ENCODE measurements at places on chromosomes 2 and 18.

DNA sequence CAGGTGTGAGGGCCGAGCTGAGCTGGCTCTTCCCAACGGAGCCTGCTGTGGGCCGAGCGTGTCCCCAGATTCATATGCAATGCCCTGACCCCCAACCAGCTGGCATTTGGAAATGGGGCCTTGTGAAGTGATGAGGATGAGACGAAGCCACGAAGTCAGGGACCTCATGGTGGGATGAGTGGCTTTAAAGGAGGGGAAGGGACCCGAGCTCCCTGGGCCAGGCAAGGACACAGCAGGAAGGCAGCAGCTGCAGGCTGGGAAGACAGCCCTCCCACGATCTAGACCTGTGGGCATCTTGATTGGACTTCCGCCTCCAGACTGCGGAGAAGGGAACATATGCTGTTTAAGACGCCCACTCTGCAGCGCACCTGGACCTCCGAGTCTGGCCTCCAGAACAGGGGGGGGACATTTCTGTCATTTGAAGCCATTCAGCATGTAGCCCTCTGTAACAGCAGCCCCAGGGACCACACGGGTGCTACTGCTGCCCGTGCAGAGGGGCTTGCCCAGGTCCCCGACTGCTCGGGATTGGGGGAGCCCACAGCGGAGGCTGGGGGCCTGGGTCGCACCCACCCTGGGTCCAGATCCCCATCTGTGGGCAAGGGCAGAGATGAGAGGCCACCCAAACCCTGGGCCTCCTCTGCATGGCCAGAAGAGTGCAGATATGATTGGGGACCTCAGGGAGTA, 27.2 kb downstream of the KIF1A start:
- no peak for DNase-seq

DNA sequence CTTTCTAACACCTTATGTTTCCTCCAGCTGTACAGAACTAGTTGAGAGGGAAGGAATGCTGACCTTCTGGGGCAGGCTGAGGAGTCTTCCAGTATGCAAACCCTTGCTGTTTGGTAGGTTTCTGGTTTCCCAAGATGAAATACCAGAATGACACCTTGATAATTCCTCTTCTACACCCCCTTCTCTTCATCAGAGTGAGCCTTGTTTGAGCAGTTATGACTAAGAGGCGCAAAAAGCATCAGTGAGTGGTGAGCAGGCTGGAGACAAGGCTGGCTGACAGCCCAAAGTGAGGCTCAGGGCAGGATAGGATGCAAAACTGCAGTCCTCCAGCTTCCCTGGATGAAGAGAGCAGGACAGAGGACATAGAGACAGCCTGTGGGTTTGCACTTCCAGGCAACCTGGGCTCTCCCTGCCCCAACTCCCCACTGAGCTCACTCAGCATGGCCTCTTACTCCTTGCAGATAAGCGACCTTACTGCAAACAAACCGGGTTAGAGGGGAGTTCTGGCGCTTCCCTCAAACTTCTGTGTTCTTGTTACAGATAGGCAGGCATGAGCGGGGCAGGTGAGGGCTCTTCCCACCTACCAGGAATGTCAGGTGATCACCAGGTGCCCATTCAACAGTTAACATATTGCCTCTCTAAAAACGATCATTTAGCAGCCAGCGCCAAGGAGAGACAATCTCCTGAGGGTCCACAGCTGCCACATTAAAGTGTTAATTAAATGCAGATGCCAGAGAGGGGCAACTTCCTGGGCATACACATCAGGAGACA, 5.4 kb downstream of the MPPE1 start:
- DNase-seq: peak; percentile 56

- no peak for DNase-seq
Measured at GRCh38 chr2:201358684-201359083, 1.5 kb upstream of the FLACC1 start.

DNA sequence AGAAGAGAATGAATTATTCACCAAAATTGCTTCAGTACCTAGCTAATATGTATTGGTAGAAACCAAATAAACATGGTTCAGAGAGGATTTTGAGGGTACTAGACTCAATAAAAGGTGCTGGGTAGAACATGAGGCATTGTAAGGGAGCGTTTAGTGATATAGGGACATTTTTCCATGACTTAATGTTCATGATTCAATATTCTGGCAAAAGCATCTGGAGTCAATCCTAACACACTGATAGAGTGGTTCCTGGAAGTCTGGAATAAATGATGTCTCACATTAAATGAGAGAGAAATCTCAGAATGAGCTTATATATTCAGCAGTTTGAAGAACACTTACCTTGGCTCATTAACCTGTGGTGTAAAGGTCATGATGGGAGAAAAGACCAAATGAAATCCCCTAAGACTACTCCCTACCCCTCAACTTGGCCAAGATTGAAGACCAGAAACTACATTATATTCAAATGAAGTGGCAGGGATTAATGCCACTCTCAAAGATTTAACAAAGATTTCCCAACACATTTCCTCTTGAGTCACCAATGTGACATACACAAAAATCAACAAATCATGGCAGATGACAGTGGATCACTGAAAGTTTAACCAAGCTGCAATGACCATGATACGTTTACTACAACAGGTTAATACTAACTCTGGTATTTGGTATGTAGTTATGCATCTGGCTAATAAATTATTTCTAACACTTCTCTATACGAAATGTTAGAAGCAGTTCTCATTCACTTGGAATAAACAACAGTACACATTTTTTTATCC, 309.5 kb downstream of the SATB2 start:
- no peak for DNase-seq

DNA sequence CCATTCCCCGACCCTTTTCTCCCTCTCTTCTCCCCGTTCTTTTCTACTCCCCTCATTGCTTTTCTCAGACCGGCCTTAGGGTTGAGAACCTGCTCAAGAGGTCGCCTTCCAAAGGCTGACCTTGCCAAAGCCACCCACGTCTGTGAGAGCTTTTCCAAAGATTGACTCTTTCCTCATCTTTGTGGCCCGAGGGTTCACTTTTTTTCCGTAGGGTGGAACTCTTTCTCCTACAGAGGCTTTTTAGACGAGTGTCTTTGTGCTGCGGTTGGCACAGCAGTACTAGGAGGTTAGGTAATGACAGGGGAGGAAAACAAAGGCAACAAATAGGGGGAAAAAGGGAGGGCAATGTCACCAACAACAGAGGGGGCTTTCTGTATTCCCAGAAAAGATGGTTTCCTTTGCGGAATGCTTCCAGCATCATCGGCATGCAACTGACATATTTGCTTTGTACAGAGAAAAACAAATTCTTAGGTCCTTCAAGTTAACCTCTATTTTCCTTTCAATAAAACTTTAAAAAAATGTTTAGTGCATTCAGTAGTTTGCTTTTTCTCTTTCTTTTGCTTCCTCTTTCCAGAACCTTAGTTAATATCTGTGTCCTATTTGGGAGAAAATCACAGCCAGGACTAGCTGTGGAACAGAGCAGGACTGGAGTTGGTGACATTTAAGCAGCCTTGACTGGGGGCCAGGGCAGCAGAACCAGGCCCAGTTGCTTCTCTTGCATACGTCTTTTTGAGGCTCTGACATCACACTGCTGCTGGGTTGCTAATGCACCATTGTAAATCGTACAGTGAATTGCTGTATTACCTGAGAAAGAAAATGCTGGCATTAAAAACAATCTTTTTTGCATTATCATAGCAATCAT, 188.1 kb upstream of the FANCL start:
- DNase-seq: no peak

DNA sequence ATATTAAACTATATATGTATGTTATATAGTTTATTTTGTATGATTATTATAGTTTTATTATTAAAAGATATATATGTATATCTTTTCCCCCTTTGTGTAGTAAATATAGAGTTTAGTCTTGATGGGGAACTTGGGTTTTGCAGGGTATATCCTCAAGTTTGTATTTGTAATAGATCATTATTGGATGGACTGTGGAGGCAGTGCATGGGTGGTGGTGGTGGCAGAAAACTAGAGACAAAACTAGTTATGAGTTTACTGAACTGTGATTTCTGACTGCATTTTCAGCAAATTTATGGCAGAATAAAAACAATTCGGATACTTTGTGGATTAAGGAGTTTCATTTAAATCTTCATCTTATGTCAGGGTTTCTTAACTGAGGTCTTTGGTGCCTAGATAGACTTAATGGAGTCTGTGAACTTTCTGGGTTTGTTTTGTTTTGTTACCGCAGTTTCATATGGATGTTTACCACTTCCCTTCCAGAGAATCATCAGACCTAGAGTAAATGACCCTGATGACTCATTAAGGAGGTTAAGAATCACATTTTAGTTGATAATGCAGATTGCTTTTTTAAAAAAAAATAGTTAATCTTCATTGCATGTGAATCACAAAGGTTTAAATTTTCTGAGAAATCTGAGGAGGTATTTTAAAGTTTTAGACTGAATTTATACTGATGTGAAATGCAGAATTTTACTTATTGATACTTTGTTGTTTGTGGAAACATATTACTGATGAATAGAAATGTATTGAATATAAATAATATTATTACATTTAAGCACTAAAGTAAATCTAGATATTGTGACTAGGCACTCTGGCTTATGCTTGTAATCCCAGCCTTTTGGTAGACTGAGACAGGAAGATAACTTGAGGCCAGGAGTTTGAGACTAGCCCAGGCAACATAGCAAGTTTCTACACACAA, 14.5 kb downstream of the EPC2 start:
- DNase-seq: no peak

DNA sequence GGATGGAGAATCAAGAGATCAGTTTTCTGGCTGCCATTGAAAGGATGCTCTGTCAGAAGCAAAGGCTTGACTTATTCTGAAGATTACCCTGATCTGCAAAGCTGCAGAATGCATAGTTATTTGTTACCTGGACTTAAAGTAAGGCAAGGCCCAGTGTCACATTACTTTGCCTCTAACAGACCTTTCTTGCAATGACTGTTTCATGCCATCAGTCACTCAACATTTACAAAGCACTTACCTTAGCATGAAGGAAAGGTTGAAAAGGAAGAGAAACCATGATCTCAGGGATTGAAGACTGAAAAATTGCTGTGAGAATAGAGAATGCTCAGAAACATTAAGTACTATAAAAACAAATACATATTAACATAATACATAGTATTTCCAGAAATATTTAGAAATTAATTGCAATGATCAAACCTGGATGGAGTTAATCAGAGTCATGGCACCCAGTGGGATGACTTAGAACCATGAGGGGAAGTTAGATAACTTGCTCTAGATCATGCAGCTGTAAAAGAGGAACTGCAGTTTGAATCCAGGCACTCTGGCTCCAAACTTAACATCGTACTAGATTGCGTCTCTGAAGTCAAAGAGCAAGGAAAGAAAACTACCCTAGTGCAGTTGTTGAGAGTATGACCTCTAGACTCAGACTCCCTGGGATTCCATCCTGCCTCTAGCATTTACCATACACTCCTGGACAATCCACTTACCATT, 26.5 kb upstream of the FAM117B start:
- no peak for DNase-seq

- DNase-seq: no peak
Measured at GRCh38 chr2:148982282-148982681, 56.2 kb upstream of the LYPD6B start.

DNA sequence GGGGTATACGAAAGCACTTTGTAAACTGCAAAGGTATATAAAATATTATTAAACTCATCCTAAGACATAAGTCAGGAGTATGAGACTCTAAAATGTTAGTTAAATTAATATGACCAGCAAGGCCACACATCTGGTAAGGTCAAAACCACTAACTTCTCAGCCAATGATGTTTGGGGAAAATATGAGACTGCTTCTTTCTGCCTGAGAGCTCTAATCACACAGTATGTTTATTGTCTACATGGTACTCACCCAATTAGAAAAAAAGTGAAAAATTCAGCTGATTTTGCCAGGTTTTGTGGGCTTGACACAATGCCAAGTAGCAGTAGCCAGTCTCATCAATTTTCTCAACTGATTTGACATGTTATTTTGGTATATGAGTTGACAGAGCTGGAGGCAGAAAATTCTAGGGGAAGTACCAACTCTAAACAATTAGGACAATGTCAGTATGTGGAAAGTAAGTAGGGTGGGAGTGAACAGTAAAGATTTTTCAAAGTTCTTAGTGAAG, 87.3 kb downstream of the ALK start:
- DNase-seq: no peak

DNA sequence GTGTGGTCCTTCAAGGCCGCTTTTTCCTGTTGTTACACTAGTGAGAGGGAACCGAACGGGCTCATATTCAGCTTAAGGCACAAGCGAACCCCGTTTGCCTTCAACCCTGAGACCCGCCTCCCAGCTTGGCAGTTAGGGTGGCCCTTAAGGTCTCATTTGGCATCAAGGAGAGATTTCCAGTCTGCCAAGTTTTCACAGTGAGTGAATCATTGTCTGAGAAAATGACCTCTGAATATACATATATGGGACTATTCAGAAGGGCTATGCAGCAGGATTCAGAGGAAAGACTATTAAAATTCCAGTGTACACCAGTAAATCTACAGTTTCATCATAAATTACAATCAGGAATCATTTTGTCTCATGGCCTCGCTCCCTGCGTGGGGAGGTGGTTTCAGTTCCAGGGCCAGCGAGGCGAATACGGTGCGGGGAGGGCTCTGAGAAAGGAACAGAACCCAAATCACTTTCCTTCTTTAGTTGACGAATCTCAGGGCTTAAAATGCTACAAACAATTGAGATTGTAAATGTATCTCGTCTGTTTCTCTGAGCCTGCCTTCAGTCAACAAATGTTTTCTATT, 231.4 kb downstream of the FAM210A start:
- DNase-seq: no peak

DNA sequence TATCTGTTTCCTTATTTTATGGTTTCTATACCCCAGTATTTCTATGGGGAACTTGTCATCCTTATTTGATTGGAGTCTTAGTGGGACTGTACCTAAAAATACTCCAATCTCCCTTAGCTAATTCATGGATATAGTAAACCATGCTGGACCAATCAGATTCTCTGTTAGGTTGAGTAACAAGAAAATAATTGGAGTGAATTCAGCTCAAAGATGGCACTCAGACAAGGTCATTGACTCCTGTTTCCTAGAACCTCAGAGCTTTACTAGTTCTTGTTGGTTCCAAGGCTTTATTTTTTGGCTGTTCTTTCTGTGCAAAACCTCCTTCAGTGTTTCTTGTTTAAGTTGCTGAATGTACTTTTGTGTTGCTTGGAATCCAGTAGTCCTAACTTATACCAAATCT, 31.9 kb upstream of the CPS1 start:
- DNase-seq: no peak

DNA sequence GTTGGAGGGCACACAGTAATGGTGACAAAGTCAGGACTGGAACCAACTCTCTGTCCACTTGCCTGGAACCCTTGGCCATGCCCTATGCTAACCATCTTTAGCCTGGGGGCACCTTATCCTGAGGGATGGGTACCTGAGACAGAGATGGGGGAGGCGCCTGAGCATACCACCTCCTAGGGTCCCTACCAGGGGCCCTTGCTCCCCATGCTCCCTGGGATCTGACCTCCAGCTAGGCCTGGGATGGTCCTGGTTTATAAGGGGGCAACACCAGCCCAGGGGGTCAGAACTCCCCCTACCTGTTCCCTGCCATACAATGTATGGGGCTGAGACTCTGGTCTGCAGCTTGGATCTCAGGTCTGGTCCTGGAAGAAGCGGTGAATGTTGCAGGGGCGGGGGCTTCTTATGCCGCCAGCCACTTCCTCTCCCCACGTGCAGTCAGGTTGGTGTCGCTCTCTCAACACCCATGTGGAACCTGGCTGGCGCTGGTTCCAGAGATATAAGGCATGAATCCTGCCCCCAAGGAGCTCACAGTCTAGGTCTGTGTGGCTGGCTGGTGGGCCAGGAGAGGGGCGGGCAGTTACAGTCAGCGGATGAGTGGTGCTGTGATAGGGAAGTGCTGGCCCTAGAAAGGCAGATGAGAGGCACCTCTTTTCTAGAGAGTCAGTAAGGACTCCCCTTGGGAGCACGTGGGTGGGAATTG, 3.8 kb upstream of the TOGARAM2 start:
- DNase-seq: no peak

- no peak for DNase-seq
Measured at GRCh38 chr2:152740743-152741328, 22.4 kb downstream of the ARL6IP6 start.

GRCh38 chr18:9568186-9568585, 46.2 kb downstream of the PPP4R1 start:
- DNase-seq: no peak

Measured in dorsolateral prefrontal cortex (tissue), 122 donors.